ENCODE measurements at places on chromosomes 16 and 17.

DNA sequence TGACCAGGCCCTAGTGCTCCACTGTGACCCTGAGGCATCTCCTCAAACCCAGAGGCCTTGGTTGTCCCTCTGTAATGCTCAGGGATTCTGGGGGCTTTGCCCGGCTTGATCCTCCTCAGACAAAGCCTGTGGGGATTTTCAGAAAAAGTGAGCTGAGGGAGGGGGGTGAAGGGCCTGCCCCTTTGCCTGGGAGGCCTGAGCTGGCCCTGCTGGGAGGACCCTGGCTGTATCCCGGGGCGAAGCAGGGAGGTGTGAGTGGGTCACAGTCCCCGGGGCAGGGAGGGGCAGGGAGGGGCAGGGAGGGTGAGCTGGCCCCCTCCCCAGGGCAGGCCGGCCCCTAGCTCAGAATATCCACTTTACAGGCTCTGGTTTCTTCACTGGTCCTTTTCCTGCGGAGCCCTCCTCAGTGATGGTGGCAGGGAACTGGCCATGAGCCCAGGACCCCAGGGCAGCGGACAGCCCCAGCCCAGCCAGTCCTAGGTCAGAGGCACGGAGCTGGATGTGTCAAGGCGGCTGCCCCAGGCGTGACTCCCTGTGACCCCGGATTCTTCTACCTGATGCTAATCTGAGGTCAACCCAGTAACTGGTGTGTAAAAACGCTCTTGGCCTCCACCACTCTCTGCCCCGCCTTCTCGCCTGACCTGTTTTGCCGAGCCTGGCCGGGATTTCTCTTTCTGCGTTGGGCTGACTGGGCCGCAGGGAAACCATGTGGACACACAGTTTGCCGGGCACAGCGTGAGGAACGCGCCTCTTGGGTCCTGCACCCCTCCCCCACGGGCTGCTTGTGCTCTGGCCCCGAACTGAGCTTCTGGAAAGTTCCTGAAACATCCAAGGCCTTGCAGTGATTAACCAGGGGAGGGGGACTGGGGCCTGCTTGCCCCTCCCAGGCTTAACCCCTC, 5.8 kb upstream of the FASN start:
- ATAC-seq: no peak

DNA sequence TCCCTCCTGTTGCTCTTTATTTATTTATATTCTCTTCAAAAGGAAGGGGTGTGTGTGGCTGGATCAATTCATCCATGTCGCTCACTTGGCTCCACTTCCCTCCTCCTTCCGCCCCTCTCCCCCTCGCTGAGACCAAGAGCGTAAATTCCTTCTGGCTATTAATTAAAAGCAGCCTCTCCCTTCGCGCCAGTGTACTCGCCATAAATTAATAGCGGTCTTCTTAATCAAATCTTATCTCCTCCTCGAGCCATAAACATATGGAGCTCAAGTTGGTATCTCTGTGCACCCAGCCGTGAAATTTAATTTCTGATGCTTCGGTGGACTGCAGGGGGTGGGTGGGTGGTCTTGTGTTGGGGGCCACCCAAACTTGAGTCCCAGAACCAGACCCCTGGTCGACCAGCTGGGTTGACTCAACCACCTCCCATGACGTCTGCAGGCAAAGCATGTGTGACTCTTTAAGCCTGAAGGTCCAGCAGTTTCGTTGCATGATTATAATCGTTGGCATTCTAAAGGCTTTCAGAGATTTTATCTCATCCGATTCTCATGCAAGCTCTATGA, 57.9 kb downstream of the SDK2 start:
- ATAC-seq: no peak

DNA sequence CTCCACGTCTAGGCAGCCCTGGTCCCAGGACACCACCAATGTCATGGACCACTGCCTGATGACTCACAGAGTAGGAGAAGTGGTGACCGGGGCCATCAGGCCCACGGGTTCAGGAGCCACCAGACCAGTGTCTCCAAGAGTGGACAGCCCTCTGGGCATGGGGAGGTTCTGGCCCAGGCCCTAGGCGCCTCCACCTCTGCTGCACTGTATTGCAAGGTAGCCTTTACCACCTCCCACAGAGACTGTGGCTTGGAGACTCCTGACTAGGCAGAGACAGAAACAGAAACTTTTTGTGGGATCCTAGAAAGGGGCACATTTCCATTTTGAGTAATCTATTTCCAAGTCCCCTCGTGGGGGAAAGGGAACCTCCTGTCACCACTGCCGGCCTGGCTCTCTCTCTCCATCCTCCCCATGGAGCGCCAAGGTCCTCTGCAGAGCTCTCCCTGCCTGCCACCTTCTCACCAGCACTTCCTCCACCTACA, 2.9 kb downstream of the CDIP1 start:
- peak; percentile 58 for ATAC-seq

GRCh38 chr17:16443511-16444257, 28.3 kb downstream of the TRPV2 start:
- no peak for ATAC-seq

DNA sequence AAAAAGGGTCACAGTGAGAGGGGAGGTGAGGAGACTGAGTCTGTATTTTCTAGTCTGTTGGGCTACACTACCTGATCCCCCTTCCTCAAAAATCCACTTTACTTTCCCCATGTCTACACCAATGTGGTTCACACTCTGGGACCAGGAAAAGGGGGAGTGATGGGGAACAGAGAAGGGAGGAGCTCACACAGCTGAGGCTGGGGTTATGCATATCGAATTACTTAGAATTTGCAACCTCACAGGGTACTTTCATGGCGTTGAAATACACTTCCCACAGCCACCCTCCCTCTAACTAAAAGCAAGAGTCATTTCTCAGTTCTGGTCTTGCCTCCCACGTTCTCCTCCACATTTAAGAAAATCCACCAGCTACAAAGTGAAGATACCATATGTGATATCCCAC, 14.1 kb downstream of the MAPT start:
- peak; percentile 81 for ATAC-seq

DNA sequence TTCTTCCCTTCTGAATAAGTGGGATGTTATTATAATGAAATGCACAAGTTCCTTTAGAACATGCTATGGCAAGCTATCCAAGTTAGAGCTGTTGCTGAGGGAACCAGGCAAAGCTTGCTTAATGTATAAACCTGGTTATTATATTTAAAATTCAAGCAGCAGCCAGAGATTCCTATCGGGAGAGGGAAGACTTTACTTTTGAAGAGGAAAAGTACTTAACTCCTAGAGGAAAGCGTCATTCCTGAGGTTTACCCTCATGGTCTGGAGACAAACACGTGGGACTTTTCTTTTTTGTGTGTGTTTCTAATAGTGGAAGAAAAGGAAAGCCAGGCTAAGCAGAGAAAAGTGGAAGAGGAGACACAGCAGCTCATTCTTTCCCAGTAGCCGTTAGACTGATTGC, 39.9 kb upstream of the MYH10 start:
- ATAC-seq: no peak

GRCh38 chr17:31488982-31489294, 97.5 kb downstream of the RAB11FIP4 start:
- ATAC-seq: no peak

GRCh38 chr16:84177741-84178073, 9.2 kb downstream of the TAF1C start:
- ATAC-seq: peak; percentile 80

- no peak for ATAC-seq
These were observed 93.8 kb downstream of the USP31 start for GRCh38 chr16:23055481-23055880.

DNA sequence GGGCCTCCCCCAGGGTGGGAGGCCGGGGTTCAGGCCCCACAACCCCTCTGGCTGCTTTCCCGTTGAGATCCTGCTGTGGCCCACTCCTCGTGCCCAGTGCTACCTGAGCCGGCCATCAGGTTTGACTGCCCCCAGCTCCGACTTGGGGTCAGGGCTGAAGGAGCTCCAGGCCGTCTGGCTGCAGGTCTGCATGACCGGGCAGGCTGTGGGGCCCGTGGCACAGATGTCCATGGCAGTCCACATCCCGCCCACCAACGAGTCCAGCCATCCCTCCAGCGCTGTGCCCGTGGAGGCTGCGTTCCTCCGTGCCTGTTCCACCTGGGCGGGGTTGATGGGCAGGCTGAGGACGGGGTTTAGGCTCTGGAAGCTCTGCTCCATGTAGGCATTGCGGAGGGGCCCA, 362.2 kb downstream of the XYLT1 start:
- ATAC-seq: no peak

DNA sequence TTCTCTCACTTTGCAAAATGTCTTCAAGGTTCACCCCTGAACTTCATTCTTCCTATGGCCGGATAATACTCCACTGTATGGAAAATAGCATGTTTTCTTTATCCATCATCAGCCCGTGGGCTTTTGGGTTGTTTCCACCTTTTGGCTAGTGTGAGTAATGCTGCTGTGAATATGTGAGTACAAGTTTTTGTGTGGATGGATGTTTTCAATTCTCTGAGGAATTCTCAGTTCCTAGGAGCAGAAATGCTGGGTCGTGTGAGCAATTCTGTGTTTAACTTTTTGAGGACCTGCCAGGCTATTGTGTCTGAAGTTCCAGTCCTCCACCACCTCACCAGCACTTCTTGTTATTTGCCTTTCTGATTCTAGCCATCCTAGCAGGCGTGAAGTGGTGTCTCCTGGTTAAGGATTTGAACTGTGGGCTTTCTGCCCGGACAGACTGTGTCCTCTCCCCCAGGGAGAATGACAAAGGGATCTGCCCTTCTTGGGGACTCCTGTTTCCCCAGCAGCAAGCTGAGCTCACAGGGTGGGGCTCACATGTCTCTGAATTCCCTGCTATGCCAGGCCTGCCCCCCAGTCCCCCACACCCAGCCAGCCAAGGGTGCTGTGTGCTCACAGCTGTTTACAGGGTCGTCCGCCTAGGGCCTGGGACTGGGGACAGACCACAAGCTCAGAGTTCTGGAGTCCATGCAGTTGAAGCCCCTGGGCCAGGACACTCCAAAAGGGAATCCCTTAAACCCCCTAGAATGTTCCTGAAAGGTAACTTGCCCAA, 92.2 kb upstream of the CIBAR2 start:
- ATAC-seq: no peak

DNA sequence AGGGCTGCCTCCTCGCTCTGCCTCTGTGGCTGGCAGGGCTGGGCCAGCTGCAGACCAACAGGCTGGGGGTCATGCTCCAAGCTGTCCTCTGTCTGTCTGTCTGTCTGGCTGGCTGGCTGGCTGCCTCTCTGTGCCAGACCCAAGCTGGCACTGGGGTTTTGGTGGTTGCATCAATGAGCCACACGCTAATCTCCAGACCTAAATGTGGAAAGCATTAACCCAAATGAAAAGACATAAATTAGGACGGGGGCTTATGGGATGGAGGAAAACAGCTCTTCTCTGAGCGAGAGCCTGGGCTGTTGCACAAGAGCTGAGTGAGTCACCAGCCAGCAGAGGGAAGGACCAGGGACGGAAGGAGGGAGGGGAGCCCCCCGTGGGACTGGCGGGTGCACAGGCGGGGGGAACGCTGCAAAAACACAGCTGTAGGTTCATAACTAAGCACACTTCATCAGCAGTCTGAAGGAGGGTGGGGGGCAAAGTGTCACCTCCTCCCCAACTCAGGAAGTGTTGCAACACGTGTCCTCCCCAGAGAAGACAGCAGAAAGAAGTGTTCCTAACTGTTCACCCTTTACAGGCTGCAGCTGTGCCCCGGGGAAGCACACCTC, 83.4 kb downstream of the GAS7 start:
- peak; percentile 19 for ATAC-seq

GRCh38 chr17:63931981-63932561, at the start of gene CD79B:
TSS of gene CD79B (minus strand) at chr17:63932331. CDS start at chr17:63932261, 70 bp downstream.
- peak; percentile 85 for ATAC-seq

DNA sequence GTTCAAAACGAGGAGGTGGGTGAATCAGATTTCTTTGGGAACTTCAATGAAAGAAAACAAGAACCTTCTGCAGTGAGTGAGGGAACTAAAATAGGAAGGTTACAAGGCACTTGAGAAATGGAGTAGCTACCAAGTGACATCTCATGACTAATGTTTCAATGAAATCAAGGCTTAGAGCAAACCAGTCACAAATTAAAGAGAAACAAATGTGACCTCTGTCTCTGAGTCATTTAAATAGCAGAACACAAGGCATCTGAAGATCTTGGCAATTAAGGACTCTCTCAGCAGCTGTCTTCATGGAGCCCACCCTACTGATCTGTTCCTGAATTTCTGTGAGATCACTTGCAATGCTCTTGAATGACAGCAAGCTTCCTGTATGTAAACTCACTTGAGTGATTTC, 109.5 kb downstream of the CDH11 start:
- ATAC-seq: no peak

GRCh38 chr16:29804455-29805231, 1.7 kb upstream of the MAZ start:
- no peak for ATAC-seq

DNA sequence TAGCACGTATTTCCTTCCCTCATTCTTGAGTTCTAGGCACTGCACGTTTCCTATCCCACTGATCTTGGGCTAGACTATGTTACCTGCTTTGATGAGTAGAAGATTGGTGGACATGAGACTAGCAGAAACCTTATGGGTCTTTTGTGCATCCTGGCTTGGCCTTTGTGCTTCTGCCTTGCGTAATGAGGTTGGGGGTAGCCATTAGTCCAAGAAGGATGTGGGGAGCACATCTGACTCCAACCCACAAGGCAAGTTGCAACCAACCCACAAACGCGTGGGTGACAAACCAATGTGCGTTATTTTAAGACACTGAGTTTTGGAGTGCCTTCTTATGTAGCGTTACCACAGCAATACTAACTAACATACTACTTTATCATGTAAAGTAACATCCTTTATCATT, 180.4 kb upstream of the IRX5 start:
- no peak for ATAC-seq

- ATAC-seq: no peak
These were observed 656 bp upstream of the IGFBP4 start for GRCh38 chr17:40442392-40443195.

- ATAC-seq: no peak
These were observed 13.9 kb downstream of the MMP2 start for GRCh38 chr16:55492756-55493380.

DNA sequence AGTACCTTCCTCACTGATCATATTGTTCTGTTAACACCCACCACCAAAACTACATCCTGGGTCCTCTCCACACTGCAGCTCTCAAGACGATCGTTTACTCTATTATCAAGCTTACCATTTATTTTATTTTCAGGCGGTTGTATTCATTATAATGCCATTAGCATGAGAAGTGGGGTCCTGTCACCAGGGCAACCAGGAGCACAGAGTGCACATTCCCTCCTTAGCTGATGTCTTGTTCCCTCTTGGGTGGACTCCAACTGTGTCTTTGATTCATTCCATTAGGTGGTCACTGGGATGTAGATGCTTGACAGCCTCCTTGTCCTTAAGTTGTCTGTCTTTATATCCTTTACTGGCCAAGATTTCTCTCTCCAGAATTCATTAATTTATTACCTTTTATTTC, 965.9 kb upstream of the EEF2KMT start:
- ATAC-seq: no peak

GRCh38 chr17:6241996-6242395, 171.8 kb downstream of the WSCD1 start:
- no peak for ATAC-seq
